HFFc6 (cell line): ENCODE measurements at places on chromosomes 3 and 15. TPM values are rescaled to one million over a fixed set of nuclear protein-coding genes. Genes with fewer than 3 reads are reported as not detected.

DNA sequence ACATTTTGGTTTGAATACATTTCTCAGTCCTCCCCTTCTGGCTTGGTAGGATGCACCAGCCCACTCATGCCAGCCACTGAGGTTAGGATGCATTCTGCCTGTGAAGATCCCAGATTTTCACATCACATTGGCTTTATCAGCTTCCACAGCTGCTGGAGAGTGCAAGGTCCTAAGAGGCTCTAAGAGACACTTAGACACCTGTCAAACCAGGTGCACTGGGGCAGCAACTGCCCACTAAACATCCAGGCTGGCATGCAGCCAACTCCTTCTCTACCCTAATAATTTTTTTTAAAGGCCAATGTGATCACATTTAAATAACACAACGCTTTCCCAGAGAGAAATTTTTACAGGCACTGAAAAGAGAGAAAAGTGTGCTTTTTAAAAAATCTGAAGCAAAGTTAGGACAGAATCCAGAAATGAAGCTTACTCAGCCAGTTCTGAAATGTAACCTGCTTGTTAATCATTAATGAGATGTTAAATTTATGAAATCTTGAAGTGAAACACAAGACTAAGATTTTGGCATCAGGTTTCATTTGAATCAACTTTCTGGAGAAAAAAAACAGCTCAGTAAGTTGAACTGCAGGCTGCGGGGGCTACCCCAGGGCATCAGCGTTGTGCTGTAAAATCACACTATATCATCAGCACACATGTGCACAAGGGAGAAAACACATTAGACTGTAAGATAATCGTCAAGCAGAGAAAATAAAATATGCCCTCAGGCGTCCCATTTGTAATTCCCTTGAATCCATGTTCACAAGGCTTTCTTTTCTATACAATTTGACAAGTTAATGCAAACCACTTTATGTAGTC is 312.9 kb downstream of the ZBBX start:
- no peak overlapping the region for H3K4me3 ChIP-seq
- no peaks in the 10 kb centered on the region for H3K27me3 ChIP-seq
- H3K27ac ChIP-seq, result no peak overlapping the region
- H3K4me1 ChIP-seq, result no peaks in the 10 kb centered on the region
- H3K36me3 ChIP-seq, result no peaks in the 10 kb centered on the region

DNA sequence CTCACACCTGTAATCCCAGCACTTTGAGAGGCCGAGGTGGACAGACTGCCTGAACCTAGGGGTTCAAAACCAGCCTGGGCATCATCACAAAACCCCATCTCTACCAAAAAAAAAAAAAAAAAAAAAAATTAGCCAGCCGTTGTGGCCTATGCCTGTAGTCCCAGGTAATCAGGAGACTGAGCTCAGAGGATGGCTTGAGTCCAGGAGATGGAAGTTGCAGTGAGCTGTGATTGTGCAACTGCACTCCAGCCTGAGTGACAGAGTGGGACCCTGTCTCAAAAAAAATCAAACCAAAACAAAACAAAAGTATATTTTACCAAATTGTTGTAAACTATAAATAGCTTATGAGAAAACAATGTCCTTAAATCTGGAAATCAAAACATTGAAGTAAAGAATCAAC is 34.7 kb upstream of the UBP1 start:
- H3K27me3 ChIP-seq, result no peaks in the 10 kb centered on the region
- no peak for DNase-seq
- H3K36me3 ChIP-seq, result peaks cover 2% of the 10 kb centered on the region; the same call in 1 of the 2 replicates

DNA sequence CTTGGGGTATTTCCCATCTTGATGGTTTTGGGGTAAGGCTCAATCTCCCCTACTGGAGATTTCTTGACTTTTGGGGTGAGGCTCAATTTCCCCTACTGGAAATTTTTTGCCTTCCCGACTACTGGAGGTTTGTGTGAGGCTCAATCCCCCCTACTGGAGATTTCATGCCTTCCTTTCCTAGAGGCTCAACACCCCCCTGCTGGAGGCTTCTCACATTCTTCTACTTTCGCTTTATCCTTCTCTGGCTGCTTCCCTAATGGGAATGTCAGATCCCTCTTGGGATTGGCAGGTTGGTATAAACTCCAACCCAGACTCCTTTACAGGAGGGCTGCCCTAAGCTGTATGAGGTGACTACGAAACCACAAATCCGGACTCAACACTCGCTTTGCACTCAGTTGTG is 49.2 kb downstream of the KATNBL1 start:
- no peaks in the 10 kb centered on the region; the same call in 1 of the 2 replicates for H3K27me3 ChIP-seq
- H3K36me3 ChIP-seq, result peaks cover 91% of the 10 kb centered on the region
- H3K4me1 ChIP-seq, result peaks cover 11% of the 10 kb centered on the region
- no peak overlapping the region for H3K4me3 ChIP-seq
- H3K27ac ChIP-seq, result no peak overlapping the region

GRCh38 chr3:25259871-25260270 is 168.2 kb upstream of the RARB start:
- H3K27me3 ChIP-seq, result no peaks in the 10 kb centered on the region; the same call in 1 of the 2 replicates
- no peak for DNase-seq
- no peak overlapping the region for H3K27ac ChIP-seq
- H3K4me1 ChIP-seq, result no peaks in the 10 kb centered on the region
- no peaks in the 10 kb centered on the region for H3K36me3 ChIP-seq
- H3K4me3 ChIP-seq, result no peak overlapping the region

Gene TEX55
- not detected in 3 replicates for total RNA-seq

- no peak overlapping the region for H3K4me3 ChIP-seq
- peaks cover 2% of the 10 kb centered on the region; the same call in 1 of the 2 replicates for H3K27me3 ChIP-seq
- H3K27ac ChIP-seq, result no peak overlapping the region
- DNase-seq, result no peak
- H3K4me1 ChIP-seq, result no peaks in the 10 kb centered on the region
Measured at GRCh38 chr3:189883113-189883753, 237.5 kb downstream of the P3H2 start.

- peak overlapping the region; percentile 59; the same call in 1 of the 2 replicates for H3K4me3 ChIP-seq
- no peak overlapping the region for H3K27ac ChIP-seq
- peak; percentile 47 for DNase-seq
- no peaks in the 10 kb centered on the region for H3K27me3 ChIP-seq
- H3K36me3 ChIP-seq, result peaks cover 4% of the 10 kb centered on the region; the same call in 1 of the 2 replicates
Measured at GRCh38 chr3:159637883-159638542, 350.6 kb upstream of the IL12A start.

- H3K4me3 ChIP-seq, result no peak overlapping the region
- no peak overlapping the region for H3K27ac ChIP-seq
- H3K27me3 ChIP-seq, result peaks cover 2% of the 10 kb centered on the region
- no peaks in the 10 kb centered on the region for H3K36me3 ChIP-seq
- H3K4me1 ChIP-seq, result no peaks in the 10 kb centered on the region
Measured at GRCh38 chr3:139928708-139929505, 6.1 kb upstream of the CLSTN2 start.

DNA sequence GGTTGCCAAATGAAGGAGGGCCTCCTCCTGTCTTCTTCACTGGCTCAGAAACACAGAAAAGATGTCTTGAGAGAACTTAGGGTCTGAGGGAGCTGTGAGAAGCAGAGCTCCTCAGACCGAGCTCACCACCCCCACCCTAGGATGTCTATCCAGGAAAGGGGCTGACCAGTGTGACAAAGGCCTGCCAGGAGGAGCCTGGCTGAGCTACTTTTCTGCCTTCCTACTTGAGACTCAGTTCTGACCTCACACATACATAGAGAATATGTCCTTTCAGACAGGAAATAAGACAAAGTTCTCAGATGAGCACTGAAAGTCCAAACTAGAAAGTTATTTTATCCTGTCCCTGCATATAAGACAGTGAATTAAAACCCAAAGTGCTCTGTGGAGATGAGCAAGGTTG is 54.5 kb downstream of the KIF9 start:
- H3K27ac ChIP-seq, result no peak overlapping the region
- no peaks in the 10 kb centered on the region for H3K36me3 ChIP-seq
- peaks cover 3% of the 10 kb centered on the region for H3K27me3 ChIP-seq
- no peak for DNase-seq

DNA sequence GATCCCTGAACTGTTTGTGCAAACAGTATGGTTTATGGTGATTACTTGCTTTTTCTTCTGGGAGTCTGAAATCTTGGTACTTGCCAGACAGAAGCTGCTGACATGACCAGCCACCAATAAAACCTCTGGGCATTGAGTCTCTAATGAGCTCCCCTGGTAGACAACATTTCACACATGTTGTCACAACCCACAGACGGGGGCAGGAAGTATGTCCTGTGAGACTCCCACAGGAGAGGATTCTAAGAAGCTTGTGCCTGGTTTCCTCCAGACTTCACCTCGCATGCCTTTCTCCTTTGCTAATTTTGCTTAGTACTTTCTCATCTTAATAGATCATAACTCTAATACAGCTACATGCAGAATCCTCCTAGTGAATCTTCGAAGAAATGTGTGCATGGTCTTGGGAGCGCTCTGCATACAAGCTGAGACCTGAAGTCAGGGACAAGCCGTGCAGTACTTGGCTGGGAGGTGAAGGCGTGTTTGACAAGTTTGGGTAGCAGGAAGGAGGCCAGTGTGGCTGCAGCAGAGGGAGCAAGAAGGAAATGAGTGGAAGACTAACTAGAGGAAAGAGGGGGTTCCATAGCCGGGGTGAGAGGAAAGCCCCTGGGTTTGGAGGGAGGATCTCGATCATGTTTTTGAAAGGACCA is 49.0 kb downstream of the B3GNT5 start:
- no peaks in the 10 kb centered on the region for H3K36me3 ChIP-seq
- H3K4me3 ChIP-seq, result no peak overlapping the region
- DNase-seq, result no peak

DNA sequence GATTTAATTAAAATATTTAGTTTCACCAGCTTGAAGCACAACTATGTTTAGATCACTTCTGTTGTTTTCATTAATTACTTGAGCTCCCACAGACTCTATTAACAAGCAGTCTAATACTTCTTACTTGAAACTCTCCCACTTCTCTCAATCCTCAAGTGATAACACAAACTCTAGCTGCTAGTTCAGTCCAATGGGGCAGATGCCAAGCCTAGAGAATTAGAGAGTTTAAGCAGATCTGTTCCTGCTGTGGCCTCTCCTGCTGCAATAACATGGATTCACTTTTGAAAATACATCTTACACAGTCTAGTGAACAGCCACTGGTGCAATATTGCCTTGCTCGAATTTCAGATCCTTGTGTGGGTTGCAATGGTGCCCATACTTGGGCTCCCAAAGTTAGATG is 566.4 kb upstream of the SGO1 start:
- DNase-seq, result no peak
- H3K27ac ChIP-seq, result no peak overlapping the region
- H3K27me3 ChIP-seq, result no peaks in the 10 kb centered on the region
- peaks cover 9% of the 10 kb centered on the region for H3K4me1 ChIP-seq
- peaks cover 4% of the 10 kb centered on the region; the same call in 1 of the 2 replicates for H3K36me3 ChIP-seq

GRCh38 chr3:125165189-125165947 is 47.2 kb downstream of the SLC12A8 start:
- no peak overlapping the region for H3K27ac ChIP-seq
- no peaks in the 10 kb centered on the region for H3K36me3 ChIP-seq
- H3K4me3 ChIP-seq, result no peak overlapping the region
- peak; percentile 20 for DNase-seq
- H3K27me3 ChIP-seq, result no peaks in the 10 kb centered on the region; the same call in 1 of the 2 replicates

Gene ATP2B2
- not detected in 3 replicates for total RNA-seq

DNA sequence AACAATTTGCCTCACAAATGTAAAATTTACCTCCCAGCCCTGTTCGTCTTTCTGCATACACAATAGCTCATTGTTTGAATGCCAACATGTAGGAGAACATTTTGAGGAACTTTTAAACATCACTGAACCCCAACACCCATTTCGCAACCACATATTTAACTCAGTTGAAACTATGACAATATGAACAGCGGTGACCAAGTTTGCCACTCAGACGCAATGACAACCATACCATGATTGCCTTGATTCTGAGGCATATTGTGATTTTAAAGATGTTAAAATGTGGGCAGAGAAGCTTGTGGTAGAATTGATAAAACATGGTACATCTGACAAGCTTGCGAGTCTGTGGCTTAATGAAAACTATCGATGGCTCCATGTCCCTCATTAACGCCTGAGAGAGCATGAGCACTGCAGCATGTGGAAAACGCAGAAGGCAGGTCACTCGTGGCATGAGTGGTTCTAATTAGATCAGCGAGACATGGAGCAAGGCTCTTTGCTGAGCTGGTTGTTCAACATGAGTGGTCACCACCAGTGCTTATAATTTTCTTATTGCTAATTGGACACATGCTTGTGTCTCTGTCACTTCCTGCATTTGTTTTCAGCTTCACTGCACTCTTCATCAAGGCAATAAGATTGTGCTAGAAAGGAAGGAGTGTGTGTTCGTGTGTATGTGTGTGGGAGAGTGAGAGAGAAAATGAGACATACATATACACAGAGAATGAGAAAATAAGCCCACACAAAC is 116.8 kb downstream of the CHST2 start:
- no peak overlapping the region; the same call in 1 of the 2 replicates for H3K27ac ChIP-seq
- peaks cover 55% of the 10 kb centered on the region for H3K4me1 ChIP-seq
- no peak for DNase-seq

GRCh38 chr15:48667701-48668100 is 22.2 kb upstream of the FBN1 start:
- H3K27ac ChIP-seq, result peak overlapping the region; percentile 83
- H3K4me3 ChIP-seq, result peak overlapping the region; percentile 35; the same call in 1 of the 2 replicates
- H3K4me1 ChIP-seq, result peaks cover 59% of the 10 kb centered on the region
- no peaks in the 10 kb centered on the region for H3K27me3 ChIP-seq

Gene LPCAT4
- 28.4 to 34.9 TPM (median 30.8 TPM) in 3 replicates for total RNA-seq

Gene SAMMSON
- total RNA-seq, result not detected in 3 replicates

Gene IGSF10
- 0.02 to 0.10 TPM (median 0.06 TPM) in 3 replicates for total RNA-seq

GRCh38 chr3:95352471-95352870 is 1289.6 kb downstream of the NSUN3 start:
- H3K27ac ChIP-seq, result no peak overlapping the region
- H3K27me3 ChIP-seq, result no peaks in the 10 kb centered on the region
- H3K36me3 ChIP-seq, result no peaks in the 10 kb centered on the region; the same call in 1 of the 2 replicates
- no peaks in the 10 kb centered on the region for H3K4me1 ChIP-seq
- DNase-seq, result no peak

DNA sequence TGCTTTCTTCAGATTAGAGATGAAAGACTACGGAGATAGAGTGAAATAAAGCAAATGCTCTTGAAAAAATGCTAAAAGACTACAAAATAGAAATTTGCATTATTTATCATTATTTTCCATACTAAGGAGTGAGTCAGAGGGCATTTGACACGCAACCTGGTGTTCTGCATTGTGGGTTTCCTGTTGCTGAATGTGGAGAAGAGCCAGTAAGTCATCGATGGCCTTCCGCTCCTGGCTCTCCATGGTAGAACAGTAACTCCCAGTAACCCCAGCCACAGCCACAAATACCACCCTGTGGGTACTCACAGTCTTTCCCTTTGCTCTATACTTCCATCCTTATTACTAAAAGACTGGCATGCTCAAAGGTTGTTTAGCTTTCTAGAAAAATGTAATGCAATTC is 61.5 kb downstream of the CGGBP1 start:
- peak overlapping the region; percentile 76; the same call in 1 of the 2 replicates for H3K4me3 ChIP-seq
- H3K36me3 ChIP-seq, result no peaks in the 10 kb centered on the region
- DNase-seq, result no peak
- peaks cover 18% of the 10 kb centered on the region for H3K4me1 ChIP-seq
- peak overlapping the region; percentile 54; the same call in 1 of the 2 replicates for H3K27ac ChIP-seq
- peaks cover 2% of the 10 kb centered on the region; the same call in 1 of the 2 replicates for H3K27me3 ChIP-seq

GRCh38 chr3:32662647-32663046 is 22.3 kb upstream of the CNOT10 start:
- H3K27ac ChIP-seq, result no peak overlapping the region
- H3K4me1 ChIP-seq, result no peaks in the 10 kb centered on the region
- no peaks in the 10 kb centered on the region for H3K36me3 ChIP-seq

GRCh38 chr3:178966299-178967176 is 105.1 kb downstream of the ZMAT3 start:
- peak; percentile 38 for DNase-seq
- H3K27me3 ChIP-seq, result no peaks in the 10 kb centered on the region; the same call in 1 of the 2 replicates
- peaks cover 25% of the 10 kb centered on the region for H3K4me1 ChIP-seq
- H3K36me3 ChIP-seq, result no peaks in the 10 kb centered on the region
- no peak overlapping the region; the same call in 1 of the 2 replicates for H3K27ac ChIP-seq
- peak overlapping the region; percentile 60 for H3K4me3 ChIP-seq
